ENCODE measurements at places on chromosomes 3 and 15. TPM values are rescaled to one million over a fixed set of nuclear protein-coding genes. Genes with fewer than 3 reads are reported as not detected.

GRCh38 chr15:73087098-73087497, 34.8 kb downstream of the NEO1 start:
- DNase-seq: no peak

GRCh38 chr15:41860049-41860828, 21.6 kb downstream of the PLA2G4B start:
- no peak for DNase-seq

DNA sequence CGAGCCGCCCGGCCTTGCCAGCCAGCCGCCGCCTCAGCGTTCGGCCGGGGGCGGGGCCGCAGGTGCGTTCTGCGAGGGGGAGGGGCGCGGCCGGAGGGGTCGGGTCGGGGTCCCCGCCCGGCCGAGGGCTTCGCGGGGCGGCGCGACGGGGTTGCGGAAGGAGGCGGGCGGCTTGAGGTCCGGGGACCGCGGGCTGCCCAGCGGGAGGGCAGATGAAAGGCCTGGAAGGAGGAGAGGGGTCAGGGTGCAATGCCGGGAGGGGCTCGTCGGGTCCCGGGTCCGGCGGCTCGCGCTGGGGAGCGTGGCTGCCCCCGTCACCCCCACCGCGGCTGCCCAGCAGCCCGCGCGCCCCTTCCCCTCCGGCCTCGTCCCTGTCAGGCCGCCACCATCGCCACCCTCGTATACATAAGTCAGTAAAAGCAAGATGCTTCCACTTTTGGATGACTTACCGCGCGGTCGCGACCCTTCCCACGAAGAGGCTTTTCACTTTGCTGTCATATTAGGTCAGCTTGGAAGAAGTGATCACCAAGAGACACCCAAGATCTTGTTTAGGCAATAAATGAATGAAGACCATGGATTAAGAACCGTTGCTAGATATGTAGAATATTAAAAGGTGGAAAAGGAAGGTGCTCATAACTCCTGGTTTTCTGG, 620 bp upstream of the ANP32A start:
- DNase-seq: peak; percentile 88

CLEC3B gene
- 113 TPM for total RNA-seq

ATP8B4 gene
- total RNA-seq: 3.0 TPM

DNA sequence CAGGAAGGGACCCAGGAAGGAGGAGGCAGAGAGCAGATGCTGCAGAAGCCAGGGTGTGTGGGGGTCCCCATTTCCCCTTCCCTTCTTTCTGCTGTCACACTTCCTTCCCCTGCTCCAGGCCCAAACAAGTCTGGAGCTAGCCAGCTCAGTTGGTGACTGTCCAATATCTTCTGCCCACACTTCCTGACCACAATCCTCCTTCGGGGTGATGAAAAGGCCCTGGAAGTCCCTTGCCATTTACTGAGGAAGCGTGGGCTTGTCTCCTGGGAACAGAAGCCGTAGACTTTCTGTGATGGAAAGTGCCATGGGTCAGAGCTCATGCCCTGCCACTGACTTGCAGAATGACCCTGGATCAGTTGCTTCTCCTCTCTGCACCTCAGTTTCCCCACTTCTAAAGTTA, 39.0 kb downstream of the ANAPC13 start:
- no peak for DNase-seq

DNA sequence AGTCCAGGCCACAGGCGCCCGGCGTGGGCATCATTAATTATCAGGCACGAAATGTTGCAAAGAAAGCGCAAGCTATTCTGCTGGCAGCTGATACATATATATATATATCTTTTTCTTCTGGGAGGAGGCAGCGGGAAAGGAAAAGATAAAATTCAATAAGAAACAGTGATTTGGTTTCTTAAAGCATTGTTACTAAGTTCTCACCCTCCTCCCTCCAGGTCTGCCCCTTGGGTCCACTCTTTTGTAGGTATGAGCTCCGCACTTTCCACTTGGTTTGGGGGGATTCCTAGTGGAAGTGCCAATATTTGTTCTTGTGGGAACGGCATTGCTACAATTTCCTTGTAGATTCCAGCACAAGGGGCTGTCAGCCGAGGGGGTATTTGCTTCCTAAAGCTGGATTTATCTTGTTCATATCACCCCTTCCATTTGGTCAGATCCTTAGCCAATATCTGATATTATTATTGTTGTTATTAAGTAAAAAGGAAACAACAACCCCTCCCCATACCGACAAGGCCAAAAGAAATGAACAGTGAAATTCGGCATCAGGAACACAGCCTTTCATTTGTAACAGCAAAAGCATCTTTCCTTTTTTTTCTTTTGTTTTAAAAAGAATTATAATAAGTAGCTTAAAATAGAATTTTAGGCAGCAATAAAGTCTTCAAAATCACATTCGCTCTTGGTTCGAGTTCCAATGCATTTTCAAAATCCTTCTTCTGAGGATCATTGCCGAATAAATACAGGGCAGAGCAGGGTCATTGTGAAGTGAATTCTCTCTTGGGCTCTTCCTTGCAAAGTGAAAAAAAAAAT, 15.6 kb downstream of the ZIC1 start:
- no peak for DNase-seq

DNA sequence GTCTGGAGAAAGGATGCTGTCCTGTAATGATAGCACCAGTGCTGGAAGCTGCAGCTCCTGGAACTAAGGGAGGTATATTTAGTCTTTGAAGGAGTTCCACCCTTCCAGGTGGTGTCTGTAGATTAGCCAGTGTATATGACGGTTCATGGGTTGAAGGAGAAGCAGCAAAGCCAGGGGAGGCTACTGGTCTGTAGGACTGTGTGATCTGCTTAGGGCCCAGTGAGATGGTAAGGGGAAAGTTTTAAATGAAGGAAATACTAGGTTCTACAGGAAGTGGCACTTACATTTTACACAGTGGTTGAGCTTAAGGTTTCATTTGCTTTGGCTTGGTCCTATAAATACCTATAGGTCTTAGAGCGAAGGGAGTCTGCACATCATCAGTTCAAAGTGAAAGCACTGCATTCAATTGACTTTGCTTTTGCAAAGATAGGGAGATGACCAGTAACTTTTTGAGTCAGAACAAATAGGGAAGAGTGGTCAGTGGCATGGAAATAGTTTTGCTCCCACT, 5.6 kb downstream of the SLC25A38 start:
- no peak for DNase-seq

GRCh38 chr3:138032567-138032966, 22.6 kb downstream of the CLDN18 start:
- no peak for DNase-seq

DNA sequence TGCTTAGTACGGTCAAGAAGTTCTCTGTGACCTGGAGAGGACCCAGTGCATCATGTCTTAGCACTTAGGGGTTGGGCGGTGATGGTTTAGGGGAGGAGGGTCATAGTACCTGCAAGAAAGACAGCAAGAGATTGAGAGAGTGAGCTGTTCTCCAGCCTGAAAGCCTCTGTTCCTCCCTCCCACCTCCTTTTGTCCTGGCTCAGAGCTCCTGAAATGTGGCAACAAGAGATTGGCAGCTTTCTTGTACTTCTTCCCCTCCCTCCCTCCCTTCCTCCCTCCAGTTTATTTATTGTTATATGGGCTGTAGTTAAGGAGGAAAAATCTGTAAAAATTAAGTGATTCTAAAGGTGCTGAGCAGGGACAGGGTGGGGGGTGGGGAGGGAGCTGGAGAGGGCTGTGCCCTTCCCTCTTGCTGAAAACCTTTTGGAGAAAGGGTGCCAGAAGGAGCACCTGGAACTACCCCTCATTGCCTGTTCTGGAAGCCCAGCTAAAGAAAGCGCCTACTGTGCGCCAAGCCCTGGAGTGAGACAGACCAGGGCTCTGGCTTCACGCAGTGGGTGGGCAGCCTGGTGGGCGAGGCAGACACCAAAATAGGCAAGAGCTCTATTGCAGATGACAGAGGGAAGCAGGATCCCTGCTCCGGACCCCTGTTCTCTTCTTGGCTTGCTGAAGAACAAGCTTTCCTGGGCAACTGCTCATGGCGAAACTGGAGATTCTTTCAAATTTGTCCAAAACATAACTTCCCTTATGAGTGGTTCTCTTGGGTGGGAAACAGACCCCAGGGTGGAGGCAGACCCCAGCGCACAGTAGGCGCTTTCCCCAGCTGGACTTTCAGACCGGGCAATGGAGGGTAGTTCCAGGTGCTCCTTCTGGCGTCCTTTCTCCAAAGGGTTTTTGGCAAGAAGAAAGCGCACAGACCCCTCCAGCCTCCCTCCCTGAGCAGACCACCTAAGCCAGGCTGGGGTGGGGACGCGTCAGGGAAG, 35.6 kb downstream of the LINGO1 start:
- DNase-seq: no peak

ALAS1 gene
- total RNA-seq: 26.5 TPM

SPTSSB gene
- total RNA-seq: 175 TPM

- no peak for DNase-seq
These were observed 202.3 kb upstream of the MRPL3 start for GRCh38 chr3:131705099-131705498.

GP9 gene
- not detected for total RNA-seq

GRCh38 chr3:187999821-188000220, 154.1 kb upstream of the LPP start:
- DNase-seq: no peak

GRCh38 chr3:192229866-192230265, 497.5 kb downstream of the FGF12 start:
- no peak for DNase-seq

SI gene
- total RNA-seq: not detected

ADAMTS7 gene
- 0.59 TPM for total RNA-seq

GRCh38 chr3:111871809-111872623, 13.0 kb downstream of the PHLDB2 start:
- no peak for DNase-seq

- no peak for DNase-seq
These were observed 23.1 kb upstream of the MCCC1 start for GRCh38 chr3:183122257-183122932.

WDR5B gene
- total RNA-seq: 4.9 TPM

DNA sequence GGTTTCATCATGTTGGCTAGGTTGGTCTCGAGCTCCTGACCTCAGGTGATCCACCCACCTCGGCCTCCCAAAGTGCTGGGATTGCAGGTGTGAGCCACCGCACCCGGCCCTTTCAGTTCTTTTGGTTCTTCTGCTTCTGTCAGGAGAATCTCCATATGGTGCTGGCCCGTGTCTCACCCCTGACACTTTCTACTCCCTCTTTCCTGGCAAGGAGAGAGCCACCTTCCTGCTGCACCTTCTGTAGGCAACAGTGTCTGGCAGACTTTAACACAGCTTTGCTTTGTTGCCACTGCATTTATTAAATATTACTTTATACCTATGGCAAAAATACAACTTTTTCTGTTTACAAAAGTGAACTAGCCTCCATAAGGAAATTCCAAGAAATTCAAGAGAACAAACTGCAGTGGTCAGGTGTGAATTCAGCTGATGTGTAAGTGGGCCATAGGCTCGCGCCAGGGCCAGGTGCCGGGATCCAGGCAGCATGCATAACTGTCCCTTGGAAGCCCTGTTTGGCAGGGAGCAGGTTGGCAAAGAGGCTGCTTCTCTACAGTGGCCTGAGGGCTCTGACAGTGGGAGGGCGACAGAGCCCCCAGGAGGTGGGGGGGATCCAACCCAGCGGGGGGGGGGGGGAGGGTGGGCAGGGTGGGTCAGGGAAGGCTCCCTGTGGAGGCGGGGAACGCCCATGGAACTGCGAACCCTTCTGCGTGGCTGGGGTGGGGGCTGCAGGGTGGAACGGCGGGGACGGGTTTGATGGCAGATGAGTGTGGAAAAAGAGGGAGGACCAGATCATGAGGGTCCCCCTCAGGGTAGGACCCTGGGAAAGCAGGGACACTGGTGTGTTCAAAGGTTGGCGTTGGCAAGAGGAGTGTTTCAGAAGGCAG, 21.1 kb downstream of the CTSH start:
- DNase-seq: no peak

GRCh38 chr3:183253528-183254486, 754 bp downstream of the B3GNT5 start:
- peak; percentile 95 for DNase-seq

DNA sequence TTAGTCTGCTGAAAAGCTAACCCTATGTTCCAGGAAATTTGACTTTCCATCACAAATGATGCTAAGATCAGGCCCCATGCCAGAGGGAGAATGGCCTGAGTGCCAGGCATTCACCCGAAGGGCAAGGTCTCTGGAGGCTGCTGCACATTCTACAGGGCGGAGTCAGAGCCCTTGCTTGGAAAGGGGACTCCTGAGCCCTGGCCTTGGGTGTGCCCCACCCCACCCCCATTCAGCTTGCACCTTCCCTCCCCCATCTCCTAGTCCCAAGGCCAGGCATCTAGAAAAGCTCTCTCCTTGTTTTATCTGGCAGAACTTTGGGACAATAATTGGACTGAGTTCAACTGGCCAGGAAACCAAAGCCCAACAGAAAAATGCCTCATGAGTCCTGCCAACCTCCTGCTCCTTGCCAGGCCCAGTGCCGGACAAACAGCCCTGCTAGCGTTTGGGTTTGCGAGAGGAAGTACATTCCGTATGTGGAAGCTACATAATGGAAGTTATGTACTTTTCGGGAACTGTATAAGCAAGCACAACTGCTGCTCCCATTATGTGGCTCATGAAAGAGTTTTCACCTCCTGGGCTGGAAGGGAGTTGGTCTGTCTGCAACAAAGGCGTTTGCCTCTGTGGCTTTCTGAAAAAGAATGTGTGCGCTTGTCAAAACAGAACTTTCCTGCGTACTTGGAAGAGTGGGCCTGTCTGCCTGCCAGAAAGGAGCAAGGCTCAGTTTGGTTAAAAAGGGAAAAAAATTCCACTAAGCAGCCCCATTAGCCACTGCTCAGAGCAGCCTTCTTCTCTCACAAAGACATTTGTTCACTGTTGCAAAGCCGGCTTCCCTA, 321.5 kb upstream of the CTNNB1 start:
- peak; percentile 87 for DNase-seq

GOLGA8M gene
- total RNA-seq: 0.13 TPM

- no peak for DNase-seq
These were observed 36.3 kb downstream of the ALG1L2 start for GRCh38 chr3:130117933-130118332.

DNA sequence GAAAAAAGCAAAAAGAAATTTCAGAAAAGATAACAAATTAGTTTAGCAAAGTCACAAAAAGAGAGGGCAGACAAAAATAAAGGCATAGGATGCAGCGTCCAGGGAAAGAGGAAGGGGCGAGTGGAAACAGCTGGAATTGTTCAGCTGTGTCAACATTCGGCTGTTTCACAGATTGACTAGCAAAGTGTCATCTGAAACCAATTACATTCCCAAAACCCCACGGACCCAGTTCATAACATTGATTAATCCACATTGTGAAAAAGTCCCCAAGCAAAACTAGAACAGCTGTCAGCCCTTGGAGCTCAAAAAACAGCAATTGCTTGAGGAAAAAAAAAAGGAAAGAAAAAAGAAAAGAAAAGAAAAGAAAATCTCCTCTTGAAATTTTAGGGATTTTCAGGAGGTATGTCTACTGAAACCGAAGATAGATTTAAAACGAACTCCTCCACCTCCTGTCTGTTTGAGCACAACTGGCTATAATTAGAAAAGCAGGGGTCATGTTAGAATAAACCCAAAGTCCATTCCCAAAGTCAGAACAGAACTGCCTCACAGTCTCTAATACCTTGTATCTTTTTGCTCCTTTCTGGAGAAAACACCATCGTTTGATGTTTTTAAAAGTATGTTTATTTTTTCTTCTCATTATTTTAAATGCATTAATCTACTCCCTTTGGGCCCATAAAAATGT, 159.6 kb downstream of the RORA start:
- no peak for DNase-seq
